Ovary (tissue), 10 donors: ENCODE measurements at places on chromosomes 3 and 15. TPM values are rescaled to one million over a fixed set of nuclear protein-coding genes. Genes with fewer than 3 reads are reported as not detected.

- no peaks in the 10 kb centered on the region for H3K36me3 ChIP-seq
- no peak for DNase-seq
- H3K27ac ChIP-seq = no peak overlapping the region
- H3K27me3 ChIP-seq = no peaks in the 10 kb centered on the region
- H3K4me3 ChIP-seq = no peak overlapping the region
Observed at GRCh38 chr3:56302417-56302816, 165.8 kb downstream of the ERC2 start.

- no peak overlapping the region for H3K4me3 ChIP-seq
- no peaks in the 10 kb centered on the region for H3K27me3 ChIP-seq
- no peak overlapping the region for H3K27ac ChIP-seq
- no peaks in the 10 kb centered on the region for H3K36me3 ChIP-seq
Observed at GRCh38 chr3:196115678-196116083, 33.8 kb upstream of the TFRC start.

CCDC39 gene
- total RNA-seq = 0.72 TPM

DNA sequence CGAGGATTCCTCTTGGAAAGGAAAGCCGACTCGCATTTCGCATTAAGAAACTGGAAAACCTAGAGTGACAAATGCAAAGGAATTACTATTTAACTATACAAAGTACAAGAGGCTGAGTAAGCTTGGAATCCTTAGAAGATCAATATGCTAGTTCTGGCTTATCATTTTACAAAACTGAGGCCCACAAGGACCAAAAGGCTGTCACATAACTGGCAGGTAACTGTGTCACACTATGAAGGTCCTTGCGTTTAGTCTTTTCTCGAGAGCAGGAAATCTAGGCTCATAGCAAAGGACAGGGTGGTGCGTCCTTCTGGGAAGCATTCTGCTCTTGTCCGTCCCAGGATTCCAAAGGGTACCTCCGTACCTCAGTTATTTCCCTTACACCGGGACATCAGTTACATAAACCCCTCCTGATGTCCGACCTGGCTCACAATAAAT lies 629 bp downstream of the RPL24 start:
- peak overlapping the region; percentile 83 for H3K27ac ChIP-seq
- no peak for DNase-seq
- H3K36me3 ChIP-seq = no peaks in the 10 kb centered on the region

GUCA1C gene
- not detected for total RNA-seq

- DNase-seq = no peak
- H3K4me1 ChIP-seq = no peaks in the 10 kb centered on the region
- no peak overlapping the region for H3K27ac ChIP-seq
- no peaks in the 10 kb centered on the region for H3K36me3 ChIP-seq
- no peaks in the 10 kb centered on the region for H3K27me3 ChIP-seq
Observed at GRCh38 chr3:153096731-153097131, 65.3 kb upstream of the RAP2B start.

DNA sequence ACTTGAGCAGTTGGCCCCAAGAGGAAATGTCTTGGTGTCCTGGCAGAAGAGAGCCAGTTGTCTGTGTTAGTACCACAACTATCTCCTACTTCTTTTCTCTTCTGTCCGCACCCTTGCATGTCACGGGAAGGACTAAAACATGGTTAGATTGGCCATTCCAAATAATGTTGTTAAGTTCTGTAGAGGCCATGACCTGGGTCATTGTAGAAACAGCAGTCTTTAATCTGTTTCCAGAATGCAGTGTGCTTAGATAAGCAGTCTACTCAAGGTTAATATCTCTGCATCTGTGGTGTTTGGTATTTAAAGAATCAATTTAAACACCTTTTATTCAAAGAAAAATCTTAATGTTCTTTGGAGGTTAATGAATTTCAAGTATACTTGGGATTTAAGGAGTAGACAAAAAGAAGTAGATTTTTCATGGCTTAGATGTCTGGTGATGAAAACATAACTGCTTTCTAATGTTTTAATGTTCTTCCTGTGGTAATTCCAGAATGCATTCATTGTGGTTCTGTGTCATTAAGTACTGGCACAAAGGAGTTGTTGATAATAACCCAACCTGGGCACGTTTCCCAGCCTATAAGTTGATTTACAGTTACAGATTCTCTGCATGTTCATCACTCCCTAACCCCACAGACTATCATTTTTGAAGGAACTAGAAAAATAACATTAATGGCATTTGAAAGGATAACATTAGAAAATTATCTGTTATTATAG lies 58.9 kb downstream of the TMEM108 start:
- H3K27me3 ChIP-seq = no peaks in the 10 kb centered on the region
- no peak overlapping the region for H3K27ac ChIP-seq
- no peaks in the 10 kb centered on the region for H3K4me1 ChIP-seq
- DNase-seq = no peak

DNA sequence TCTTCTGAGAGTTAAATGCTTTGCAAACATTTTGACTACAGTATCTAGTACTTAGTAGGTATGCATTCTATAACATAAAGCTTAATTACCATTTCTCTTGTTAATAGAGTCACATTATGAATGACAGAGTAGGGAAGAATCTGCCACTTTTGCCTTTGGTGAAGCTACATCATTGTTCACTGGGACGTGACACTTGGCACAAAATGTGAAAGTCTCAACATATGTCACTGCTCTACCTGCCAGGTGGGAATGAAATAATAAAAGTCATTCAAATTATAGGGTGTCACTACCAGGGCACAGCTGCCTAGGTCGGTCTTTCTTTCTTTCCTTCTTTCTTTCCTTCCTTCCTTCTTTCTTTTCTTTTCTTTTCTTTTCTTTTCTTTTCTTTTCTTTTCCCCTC lies 17.6 kb downstream of the GPR87 start:
- no peaks in the 10 kb centered on the region for H3K36me3 ChIP-seq
- no peak for DNase-seq
- H3K4me3 ChIP-seq = no peak overlapping the region
- H3K4me1 ChIP-seq = no peaks in the 10 kb centered on the region
- H3K27me3 ChIP-seq = no peaks in the 10 kb centered on the region

- DNase-seq = no peak
- H3K27ac ChIP-seq = no peak overlapping the region
- H3K4me1 ChIP-seq = no peaks in the 10 kb centered on the region
- no peaks in the 10 kb centered on the region for H3K27me3 ChIP-seq
- no peak overlapping the region for H3K4me3 ChIP-seq
Observed at GRCh38 chr3:23068016-23068728, 135.0 kb upstream of the UBE2E2 start.

PRR20G gene
- total RNA-seq = not detected

- no peak overlapping the region for H3K4me3 ChIP-seq
- DNase-seq = no peak
- H3K27ac ChIP-seq = no peak overlapping the region
- H3K36me3 ChIP-seq = no peaks in the 10 kb centered on the region
Observed at GRCh38 chr3:195012571-195012970, 258.4 kb downstream of the XXYLT1 start.

GRCh38 chr3:55959471-55960080 lies 472.5 kb upstream of the WNT5A start:
- no peak for DNase-seq
- H3K27ac ChIP-seq = no peak overlapping the region
- H3K4me1 ChIP-seq = peaks cover 18% of the 10 kb centered on the region
- no peaks in the 10 kb centered on the region for H3K27me3 ChIP-seq
- no peak overlapping the region for H3K4me3 ChIP-seq

DNA sequence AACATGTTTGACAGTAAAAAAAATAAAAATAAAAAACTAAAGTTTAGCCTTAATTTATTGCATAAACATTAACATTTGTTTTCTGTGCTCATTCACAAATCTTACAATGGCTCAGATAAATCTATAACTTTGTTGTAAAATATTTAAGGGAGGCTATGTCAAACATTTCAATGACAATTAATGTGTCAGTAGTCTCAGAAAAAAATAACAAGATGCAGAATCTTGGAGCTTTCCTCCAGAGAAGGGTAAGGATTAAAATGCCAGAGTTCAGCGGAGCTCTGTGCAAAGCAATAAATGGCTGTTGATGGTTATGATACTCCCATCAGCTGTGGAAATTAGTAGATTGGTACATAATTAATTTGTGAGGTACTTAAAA lies 20.0 kb upstream of the CAPN7 start:
- no peak for DNase-seq
- H3K27ac ChIP-seq = no peak overlapping the region
- H3K4me3 ChIP-seq = no peak overlapping the region
- H3K27me3 ChIP-seq = no peaks in the 10 kb centered on the region
- no peaks in the 10 kb centered on the region for H3K36me3 ChIP-seq

DNA sequence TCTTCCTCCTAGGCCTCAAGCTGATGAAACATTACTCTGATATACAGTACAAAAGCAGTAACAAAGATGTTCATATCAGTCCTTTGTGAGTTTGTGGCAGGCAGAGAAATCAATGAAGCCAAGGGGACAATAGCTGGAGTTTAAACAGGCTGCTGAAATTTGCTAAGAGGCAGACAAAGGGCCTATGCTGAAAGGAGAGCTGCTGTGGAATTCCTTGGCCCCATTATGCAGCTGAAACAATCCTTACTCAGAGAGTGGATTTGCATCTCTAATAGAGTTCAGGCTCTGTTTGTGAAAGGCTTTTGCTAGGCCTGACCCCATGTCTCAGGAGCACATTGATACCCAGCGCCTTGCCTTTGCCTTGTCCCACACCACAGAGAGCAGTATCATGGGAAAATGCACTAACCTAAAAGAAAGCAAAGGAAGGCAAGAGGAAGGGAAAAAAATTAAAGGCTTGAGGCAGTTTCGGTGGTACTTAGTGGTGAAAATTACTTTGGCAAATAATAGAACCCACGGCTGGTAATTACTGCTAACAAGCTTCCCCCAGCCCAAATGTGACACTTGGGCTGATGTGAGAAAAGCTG lies 195.0 kb upstream of the EPHA3 start:
- no peaks in the 10 kb centered on the region for H3K36me3 ChIP-seq
- no peak overlapping the region for H3K27ac ChIP-seq
- no peaks in the 10 kb centered on the region for H3K4me1 ChIP-seq
- H3K27me3 ChIP-seq = no peaks in the 10 kb centered on the region
- DNase-seq = no peak
- H3K4me3 ChIP-seq = no peak overlapping the region

- no peaks in the 10 kb centered on the region for H3K36me3 ChIP-seq
- no peak overlapping the region for H3K27ac ChIP-seq
- H3K4me3 ChIP-seq = no peak overlapping the region
- no peaks in the 10 kb centered on the region for H3K27me3 ChIP-seq
- H3K4me1 ChIP-seq = no peaks in the 10 kb centered on the region
- DNase-seq = no peak
Observed at GRCh38 chr3:150133293-150133692, 162.6 kb upstream of the PFN2 start.

WDR93 gene
- total RNA-seq = not detected

DNA sequence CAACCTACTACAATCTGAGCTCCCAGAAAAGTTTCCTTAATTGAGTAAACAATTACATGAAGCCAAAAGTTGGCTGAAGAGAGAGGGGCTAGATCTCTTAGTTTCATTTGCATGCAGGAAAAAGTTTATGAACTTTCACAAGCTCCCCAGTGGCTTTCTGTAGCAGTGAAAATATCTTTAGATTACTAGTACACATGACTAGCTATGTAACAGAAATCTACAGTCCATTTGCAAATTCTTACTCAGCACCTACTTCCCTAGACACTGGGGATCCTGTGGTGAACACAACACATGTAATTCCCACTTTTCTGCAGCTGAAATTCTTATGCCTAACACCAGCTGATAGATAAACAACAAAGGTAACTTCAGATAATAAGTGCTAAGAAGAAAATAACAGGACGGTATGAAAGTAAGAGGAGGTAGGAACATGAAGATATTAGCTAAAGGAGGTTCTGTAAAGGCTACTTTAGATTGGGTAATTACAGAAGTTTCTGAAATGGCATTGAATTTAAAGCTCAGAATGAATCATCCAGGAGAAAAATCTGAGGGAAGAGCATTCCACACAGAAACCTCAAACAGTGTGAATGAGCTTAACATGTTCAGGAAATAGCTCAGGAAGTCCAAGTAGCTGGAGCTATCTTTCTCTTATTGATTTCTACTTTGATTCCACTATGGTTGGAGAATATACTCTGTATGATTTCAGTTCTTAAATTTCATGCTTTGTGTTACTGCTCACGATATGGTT lies 204.8 kb downstream of the MAGI1 start:
- no peak overlapping the region for H3K27ac ChIP-seq
- DNase-seq = no peak
- H3K27me3 ChIP-seq = no peaks in the 10 kb centered on the region
- no peak overlapping the region for H3K4me3 ChIP-seq
- H3K4me1 ChIP-seq = no peaks in the 10 kb centered on the region
- no peaks in the 10 kb centered on the region for H3K36me3 ChIP-seq

DNA sequence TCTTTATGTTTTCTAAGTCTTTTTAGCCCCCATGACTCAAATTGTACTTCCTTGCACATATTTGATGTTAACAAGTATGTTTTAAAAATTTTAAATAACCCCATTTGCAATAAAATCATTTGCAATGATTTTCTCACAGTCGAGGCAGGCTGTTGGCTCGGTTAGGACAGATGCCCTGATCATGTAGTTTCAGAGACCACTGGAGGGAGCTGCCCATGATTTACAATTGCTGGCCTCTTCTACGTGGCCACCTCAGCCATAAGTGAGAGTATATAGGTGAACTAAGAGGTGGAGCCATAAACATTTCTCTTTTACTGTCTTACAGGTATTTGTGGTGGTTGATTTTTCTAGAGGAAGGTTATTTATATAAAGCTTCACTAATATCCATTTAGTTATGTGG lies 1.7 kb downstream of the DTWD1 start:
- H3K36me3 ChIP-seq = no peaks in the 10 kb centered on the region
- peak overlapping the region; percentile 81 for H3K4me3 ChIP-seq
- H3K27ac ChIP-seq = peak overlapping the region; percentile 77
- H3K4me1 ChIP-seq = peaks cover 6% of the 10 kb centered on the region

SYNPR gene
- total RNA-seq = not detected

PP2D1 gene
- total RNA-seq = not detected

GRCh38 chr3:44020143-44020542 lies 221.5 kb upstream of the TOPAZ1 start:
- DNase-seq = no peak
- no peak overlapping the region for H3K4me3 ChIP-seq
- no peaks in the 10 kb centered on the region for H3K4me1 ChIP-seq

DNA sequence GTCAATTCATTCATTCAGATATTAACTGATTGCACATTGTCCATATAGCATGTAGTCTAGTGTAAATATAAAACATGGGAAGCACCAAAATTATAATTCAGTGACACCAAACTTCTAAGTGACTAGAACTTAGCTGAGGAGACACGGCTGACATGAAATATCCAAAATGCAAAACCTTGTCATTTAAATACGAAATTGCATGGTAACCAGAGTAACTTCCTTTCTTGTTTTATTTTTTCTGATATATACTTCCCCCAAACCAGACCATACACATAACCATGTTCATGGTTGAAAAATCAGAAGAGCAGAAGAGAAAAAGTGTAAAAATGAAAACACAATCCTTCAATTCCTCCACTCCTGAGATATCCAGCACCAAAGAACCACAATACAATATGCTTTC lies 38.0 kb downstream of the CBLB start:
- H3K36me3 ChIP-seq = no peaks in the 10 kb centered on the region
- H3K27ac ChIP-seq = no peak overlapping the region
- no peaks in the 10 kb centered on the region for H3K27me3 ChIP-seq
- DNase-seq = no peak

GRCh38 chr3:153355559-153355958 lies 193.5 kb downstream of the RAP2B start:
- DNase-seq = no peak
- no peaks in the 10 kb centered on the region for H3K36me3 ChIP-seq
- no peaks in the 10 kb centered on the region for H3K27me3 ChIP-seq
- no peak overlapping the region for H3K27ac ChIP-seq
- H3K4me3 ChIP-seq = no peak overlapping the region

GABRG3 gene
- 0.13 TPM for total RNA-seq

- no peak for DNase-seq
- no peaks in the 10 kb centered on the region for H3K36me3 ChIP-seq
- H3K27ac ChIP-seq = no peak overlapping the region
- no peaks in the 10 kb centered on the region for H3K4me1 ChIP-seq
Observed at GRCh38 chr15:29652595-29652994, 169.7 kb downstream of the TJP1 start.
